ENCODE measurements at places on chromosomes 5 and 9.
A peak's percentile ranks its signal among the peaks of the same experiment; 100 is the strongest.

DNA sequence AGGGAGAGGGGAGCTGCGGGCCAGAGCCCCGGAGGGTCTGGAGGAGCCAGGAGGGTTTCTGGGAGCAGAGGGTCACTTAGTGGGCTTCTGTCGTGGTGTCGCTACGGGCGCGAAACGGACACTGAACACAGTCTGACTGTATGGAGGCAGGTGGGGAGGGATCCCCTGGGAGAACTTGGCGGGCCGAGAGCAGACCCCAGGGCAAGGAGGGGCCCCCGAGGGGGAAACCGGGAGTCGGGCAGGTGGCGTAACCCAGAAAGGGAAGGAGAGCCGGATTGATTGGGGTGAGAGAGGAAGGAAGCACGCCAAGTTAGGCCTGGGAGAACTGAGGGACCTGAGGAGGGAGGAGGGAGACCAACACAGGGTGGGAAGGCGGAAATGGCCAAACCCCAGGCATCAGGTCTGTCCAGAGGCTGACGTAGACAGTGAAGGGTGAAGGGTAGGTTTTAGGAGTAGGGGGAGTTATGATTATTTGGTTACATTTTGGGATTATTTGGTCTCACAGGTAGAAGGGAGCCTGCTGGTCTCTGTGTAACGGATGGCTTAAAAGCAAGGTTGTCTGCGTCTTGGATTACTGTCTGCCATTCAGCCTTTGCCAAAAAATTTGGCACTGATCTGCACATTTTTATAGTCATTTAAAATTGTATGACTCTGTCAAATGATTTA, 3.3 kb upstream of the MSMP start:
- peak; percentile 12 for DNase-seq

GRCh38 chr5:167797933-167798332, 493.5 kb upstream of the WWC1 start:
- no peak for DNase-seq

DNA sequence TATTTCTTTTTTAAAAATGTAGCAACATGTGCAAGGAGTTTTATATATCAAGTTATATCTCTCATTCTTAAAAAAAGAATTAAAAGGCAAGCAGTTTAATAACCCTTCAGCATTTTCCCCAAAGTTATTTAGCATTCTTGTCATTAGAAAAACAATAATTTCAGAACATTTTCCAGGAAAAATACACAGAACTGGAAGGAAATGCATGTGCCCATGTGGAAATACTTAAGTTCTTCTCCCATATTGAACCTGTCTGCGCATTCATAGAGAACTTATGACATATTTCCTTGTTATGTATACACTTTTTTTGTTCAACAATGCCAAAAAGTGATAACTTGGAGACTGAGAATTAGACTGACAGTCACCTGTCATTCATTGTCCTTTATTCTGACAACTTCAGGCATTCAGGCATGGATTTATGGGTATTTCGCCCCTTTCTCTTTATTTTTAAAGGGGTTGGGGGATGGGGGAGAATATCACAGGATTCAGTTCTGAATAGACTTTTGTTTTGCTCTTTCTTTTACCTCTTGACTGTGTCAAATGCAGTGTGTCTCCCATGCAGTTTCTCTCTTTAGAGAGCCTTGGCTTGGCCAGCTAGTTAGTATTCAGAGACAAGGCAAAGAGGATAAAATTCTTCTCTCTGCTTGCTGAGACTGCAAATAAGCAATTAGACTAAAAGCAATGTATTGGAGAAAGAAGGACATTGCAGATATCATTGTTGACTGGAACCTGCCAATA, 701.0 kb downstream of the NR2F1-AS1 start:
- DNase-seq, result no peak

DNA sequence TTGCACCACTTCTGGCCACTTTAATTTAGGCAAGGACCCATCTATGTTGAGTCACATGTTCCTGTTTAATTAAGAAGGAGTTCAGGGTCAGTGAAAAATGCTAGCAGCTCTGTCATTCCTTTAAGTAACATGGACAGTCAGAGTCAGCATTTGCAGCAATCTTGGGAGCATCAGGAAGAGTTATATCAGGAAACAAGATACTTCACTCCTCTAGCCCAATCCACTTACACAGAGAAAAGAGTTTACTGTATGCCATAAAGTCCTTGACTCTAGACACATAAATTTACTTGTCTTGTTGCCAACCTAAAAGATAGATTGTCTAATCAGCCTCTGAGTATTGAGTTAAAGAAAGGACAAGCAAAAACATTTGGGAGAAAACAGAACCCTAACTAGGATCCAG, 266.7 kb downstream of the PJA2 start:
- no peak for DNase-seq

DNA sequence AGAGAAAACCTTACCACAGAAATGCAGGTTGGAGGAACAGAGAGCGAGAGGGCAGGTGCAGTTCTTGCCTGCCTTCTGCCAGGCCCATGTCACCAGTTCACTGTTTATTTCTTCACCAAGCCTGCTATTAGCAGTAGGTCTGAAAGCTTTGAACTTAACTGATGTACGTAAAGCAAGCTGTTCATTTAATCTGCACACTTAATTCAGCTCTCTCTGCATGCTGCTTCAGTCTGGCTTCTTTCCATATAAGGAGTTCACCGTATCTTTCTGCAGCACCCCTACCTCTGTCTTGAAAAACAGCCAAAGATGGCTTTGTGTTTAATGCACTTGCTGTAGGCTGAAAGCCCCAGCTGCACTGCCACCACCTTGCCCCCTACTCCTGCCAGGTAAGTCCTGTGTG, 205.1 kb downstream of the RAB3C start:
- no peak for DNase-seq

DNA sequence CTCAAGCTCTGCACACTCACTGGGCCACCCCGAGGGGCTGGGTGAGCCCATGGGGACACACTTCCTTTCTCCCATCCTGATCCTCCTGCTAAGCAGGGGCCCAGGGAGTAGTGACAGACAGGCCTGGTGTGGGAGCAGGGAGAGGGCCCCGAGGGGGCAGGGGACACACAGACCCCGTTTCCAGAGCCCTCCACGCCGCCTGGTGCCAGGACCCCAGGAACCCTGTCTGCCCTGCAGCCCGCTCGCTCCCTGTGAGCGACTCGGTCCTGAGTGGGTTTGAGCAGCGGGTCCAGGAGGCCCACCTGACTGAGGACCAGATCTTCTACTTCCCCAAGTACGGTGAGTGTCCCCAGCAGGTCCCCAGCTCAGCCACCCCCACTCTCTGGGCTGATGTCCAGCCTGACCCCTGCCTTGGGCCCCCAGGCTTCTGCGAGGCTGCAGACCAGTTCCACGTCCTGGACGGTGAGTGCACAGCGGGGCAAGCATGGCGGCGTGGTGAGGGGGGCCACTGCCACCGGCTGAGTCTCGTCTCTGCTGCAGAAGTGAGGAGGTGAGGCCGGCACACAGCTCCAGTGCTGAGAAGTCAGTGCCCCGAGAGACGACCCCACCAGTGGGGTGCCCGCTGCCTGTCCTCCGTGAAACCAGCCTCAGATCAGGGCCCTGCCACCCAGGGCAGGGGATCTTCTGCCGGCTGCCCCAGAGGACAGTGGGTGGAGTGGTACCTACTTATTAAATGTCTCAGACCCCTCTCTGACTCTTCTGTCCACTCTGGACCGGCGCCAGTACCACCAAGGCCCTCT, 1.4 kb downstream of the C8G start:
- no peak for DNase-seq

- no peak for DNase-seq
Observed at GRCh38 chr5:5533927-5534326, 111.5 kb downstream of the ICE1 start.

GRCh38 chr9:70873506-70873905, 247.9 kb downstream of the TRPM3 start:
- DNase-seq, result no peak

- DNase-seq, result no peak
Observed at GRCh38 chr9:138025417-138025816, 147.8 kb downstream of the CACNA1B start.

DNA sequence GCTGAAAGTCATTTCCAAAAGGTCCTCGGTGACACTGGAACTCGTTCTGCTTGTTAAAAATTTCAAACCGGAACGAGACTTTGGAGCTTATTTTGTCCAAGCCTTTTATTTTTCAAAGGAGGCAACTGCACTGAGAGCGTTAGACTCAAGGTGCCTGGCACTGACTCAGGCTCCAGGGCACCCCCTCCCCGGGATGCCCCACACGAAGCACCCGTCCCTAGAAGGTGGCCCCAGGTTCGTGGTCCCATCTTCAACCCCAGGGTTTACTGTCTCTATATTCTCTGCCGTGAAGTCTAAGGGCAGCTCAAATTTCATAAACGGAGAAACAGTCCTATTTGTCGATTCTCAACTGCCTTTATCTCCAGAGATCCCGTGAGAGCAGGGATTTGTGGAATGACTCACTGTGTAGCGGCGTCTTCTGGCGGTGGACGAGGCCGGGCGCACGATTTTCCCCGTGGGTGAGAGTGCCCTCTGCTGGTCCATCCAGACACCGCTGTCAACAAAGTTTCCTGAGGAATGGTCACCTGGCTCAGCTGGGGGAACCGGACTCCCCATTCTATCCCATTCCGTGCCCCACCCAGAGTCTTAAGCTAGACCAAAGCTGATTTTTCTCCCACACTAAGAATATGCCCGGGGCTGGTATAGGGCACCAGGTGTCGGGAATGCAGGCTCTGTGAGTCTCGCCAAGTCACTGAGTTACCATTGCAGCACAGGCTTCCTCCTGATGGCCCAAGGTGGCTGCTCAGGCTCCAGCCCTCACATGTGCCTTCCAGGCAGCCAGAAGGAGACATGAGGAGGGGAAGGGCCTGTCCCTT, 27.1 kb upstream of the SLC6A19 start:
- peak; percentile 15 for DNase-seq

- no peak for DNase-seq
Observed at GRCh38 chr5:133927300-133928180, 40.9 kb downstream of the C5orf15 start.

- no peak for DNase-seq
Observed at GRCh38 chr9:106218854-106219253, 524.5 kb downstream of the TMEM38B start.

DNA sequence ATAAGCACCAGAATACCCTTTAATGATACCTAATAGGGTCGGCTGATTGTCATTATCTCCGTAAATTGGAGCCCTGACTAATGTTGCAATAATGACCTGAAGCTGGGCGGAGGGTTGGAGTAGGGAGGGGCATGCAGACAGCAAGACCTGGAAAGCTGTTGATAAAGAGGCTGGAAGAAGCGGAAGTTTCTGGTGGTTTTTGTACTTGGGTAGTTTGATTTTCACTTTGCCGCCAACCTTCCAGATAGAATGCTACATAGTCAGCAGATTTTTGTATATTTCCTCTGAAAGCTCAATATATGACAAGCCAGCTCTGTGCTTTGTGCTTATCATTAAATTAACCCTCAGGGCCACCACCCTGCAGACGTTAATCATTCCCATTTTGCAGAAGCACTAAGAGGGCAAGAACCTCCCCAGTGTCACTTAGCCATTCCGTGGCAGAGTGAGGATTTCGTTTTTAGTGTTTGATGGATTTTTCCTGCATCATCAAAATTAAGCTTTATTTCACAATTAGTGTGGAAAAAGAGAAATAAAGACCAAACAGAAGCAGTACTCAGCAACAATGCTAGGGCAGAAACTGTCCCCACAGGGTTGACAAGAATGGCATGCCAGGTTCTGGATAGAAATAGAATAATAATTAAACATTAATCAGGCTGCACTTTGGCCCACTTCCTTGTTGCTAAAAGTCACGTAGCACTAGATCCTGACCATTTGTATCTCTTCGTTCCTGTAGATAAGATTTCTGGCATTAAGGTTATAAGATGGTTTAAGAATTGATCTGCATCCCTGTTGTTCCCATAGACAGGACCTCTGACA, 34.7 kb downstream of the DIRAS2 start:
- no peak for DNase-seq

- peak; percentile 37 for DNase-seq
Observed at GRCh38 chr5:664343-664993, 28.7 kb downstream of the TPPP start.

DNA sequence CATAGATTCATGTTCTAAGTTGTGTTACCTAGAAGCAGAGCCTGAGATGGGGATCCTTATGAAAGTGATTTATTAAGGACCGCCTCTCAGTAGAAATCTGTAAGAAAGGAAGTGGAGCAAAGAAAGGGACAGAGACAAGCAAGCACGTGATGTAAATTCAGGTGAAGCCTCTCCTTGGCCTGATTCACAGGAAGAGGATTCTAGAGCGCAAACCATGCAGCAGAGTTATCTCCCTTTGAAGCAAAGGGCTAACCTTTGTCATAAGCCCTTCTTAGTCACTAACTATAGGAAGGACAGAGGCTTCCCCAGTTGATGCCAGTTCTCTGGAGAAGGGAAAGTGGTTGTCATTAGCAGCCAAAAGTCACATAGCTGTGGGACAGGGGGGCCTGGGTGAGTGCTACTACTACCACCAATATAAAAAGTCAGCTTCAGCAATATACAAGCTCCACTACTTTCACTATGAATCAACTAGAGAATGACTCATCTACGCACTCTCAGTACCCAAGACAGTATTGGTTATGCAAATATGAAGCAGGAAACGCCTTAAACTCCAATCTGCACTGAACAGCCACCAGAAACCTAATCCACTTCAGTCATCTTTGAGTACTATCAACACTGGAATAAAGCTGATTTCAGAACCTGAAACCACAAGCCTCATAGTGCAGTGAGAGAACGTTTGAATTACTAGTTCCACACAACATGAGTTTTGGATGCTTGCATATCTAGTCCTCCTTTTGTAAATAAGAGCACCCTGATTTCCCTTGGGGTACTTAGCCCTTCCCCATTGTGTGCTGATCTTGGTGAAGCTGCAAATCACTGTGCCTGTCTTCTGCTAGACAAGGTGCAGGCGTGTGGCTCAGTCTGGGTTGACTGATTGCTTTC, 162.7 kb downstream of the ZNF608 start:
- DNase-seq, result peak; percentile 19

- DNase-seq, result no peak
Observed at GRCh38 chr9:110095161-110095595, 112.8 kb downstream of the C9orf152 start.

DNA sequence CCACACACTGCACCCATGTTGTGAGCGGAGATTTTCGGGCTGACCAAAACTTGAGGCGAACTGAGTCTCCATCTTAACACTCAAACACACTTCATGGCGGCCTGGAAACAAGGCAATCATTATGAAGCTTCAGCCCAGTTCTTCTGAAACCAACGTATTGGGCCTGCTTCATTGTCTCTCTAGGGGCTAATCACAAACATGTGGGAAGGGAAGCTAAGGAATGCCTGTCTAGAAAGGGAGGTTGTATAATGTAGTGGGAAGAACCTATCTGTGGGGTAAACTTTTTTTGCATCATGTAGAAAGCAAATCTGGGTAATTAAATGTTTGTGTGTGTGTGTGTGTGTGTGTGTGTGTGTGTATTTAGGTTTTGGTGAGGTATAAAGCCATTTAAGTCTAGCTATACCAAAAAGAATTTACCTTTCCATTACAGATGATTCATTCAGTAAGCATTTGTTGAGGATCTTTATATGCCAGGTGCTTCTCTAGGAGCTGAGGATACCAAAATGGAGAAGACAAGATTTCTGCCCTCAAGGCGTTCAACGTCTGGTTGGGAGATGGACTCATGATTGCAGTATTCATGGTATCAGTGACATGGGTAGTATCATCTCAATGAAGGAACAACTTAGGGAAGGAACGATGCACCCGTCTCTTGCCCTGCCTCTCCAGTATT, 29.4 kb downstream of the SLC1A3 start:
- DNase-seq, result no peak

GRCh38 chr9:2493529-2493928, 128.1 kb upstream of the VLDLR start:
- DNase-seq, result no peak

Data from CD4-positive, alpha-beta memory T cell (primary cell).